ENCODE measurements at places on chromosomes 5 and 9. TPM values are rescaled to one million over a fixed set of nuclear protein-coding genes. Genes with fewer than 3 reads are reported as not detected.

DNA sequence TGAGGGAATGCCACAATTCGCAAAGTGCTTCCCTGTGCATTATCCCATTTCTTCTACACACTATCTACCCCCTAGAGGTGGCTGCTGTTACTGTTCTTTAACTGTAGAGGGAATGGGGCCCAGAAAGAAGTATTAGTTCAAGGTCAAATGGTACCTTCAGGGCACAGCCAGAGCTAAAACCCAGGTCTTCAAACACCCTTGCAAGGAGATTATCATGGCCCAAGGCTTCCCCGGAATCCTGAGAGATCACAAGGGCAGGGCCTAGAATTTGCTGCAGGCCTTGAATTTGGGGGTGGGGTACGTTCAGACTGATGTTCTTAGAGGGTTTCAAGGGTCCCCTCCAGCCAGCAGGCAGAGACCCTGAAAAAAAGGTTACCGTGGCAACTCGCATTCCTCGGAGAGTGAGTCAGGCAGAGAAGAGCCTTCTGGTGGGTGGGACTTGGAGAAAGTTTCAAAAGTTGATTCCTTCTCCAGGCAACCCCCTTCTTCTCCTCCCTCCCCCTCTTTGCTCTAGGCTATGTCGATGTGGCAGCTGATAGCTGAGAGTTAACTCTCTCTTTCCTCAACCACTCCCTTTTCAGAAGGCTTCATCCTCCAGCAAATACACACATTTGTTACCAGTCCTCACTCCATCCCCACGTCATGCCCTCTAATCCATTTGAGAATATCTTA lies 1.9 kb downstream of the SPARC start:
- peaks cover 8% of the 10 kb centered on the region for H3K4me1 ChIP-seq
- H3K4me3 ChIP-seq, result no peak overlapping the region

GRCh38 chr5:73565969-73566547 lies 515 bp downstream of the UTP15 start:
- DNase-seq, result no peak
- peak overlapping the region; percentile 91 for H3K4me3 ChIP-seq
- H3K27ac ChIP-seq, result peak overlapping the region; percentile 99
- no peaks in the 10 kb centered on the region for H3K27me3 ChIP-seq

GRCh38 chr5:172466062-172466461 lies 11.7 kb upstream of the SH3PXD2B start:
- no peak for DNase-seq
- no peak overlapping the region for H3K4me3 ChIP-seq
- peaks cover 11% of the 10 kb centered on the region for H3K27me3 ChIP-seq
- H3K36me3 ChIP-seq, result no peaks in the 10 kb centered on the region
- peaks cover 8% of the 10 kb centered on the region for H3K4me1 ChIP-seq
- no peak overlapping the region for H3K27ac ChIP-seq

DNA sequence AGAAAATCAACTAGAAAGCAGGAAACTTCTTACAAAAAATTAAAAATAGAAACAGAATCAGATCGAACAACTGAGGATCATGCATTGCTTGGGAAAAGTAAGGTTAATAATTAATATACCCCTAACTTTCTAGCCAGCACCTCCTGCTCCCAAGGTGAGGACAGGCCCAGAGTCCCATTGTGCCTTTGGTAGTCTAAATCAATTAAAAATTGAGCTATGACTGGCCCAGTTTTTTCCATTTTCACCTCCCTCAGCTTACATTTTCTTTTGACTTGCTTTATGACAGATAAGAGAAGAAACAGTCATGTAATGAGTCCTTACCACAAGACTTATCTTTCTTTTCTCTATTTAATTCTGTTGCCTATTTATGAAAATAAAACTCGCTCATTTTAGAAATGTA lies 182.2 kb downstream of the RAB3C start:
- no peak overlapping the region for H3K27ac ChIP-seq
- H3K4me1 ChIP-seq, result peaks cover 6% of the 10 kb centered on the region
- H3K27me3 ChIP-seq, result no peaks in the 10 kb centered on the region
- DNase-seq, result no peak
- no peaks in the 10 kb centered on the region for H3K36me3 ChIP-seq
- no peak overlapping the region for H3K4me3 ChIP-seq

GRCh38 chr9:32550150-32550561 lies 2.0 kb upstream of the SMIM27 start:
- H3K4me3 ChIP-seq, result peak overlapping the region; percentile 89
- peaks cover 30% of the 10 kb centered on the region for H3K4me1 ChIP-seq
- no peaks in the 10 kb centered on the region for H3K27me3 ChIP-seq

- H3K27ac ChIP-seq, result no peak overlapping the region
- no peaks in the 10 kb centered on the region for H3K36me3 ChIP-seq
- no peak for DNase-seq
- no peaks in the 10 kb centered on the region for H3K4me1 ChIP-seq
These were observed 70.7 kb upstream of the LPAR1 start for GRCh38 chr9:111108946-111109345.

GRCh38 chr9:110152704-110153374 lies 55.1 kb downstream of the C9orf152 start:
- H3K4me1 ChIP-seq, result peaks cover 86% of the 10 kb centered on the region
- H3K27ac ChIP-seq, result peak overlapping the region; percentile 77
- H3K4me3 ChIP-seq, result no peak overlapping the region
- H3K27me3 ChIP-seq, result no peaks in the 10 kb centered on the region

GRCh38 chr5:176514244-176514950 lies 22.8 kb downstream of the RNF44 start:
- H3K36me3 ChIP-seq, result peaks cover 2% of the 10 kb centered on the region
- no peak for DNase-seq
- H3K4me1 ChIP-seq, result peaks cover 22% of the 10 kb centered on the region
- H3K4me3 ChIP-seq, result no peak overlapping the region
- no peak overlapping the region for H3K27ac ChIP-seq
- H3K27me3 ChIP-seq, result peaks cover 4% of the 10 kb centered on the region

DNA sequence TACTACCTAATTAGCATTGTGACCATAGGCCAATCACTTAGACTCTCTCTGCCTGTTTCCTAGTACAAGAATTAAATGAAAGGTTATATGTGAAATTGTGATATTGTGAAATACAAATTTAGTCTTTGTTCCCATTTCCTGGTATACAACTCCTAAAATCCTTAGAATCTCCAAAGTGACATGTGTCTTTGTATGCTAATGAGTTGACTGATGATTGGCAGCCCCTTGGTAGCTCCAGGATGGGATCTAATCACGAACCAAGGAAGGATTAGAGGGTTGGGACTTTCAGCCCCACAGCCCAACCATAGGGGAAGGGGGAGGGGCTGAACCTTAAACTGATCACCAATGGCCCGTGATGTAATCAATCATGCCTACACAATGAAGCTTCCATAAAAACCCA lies 31.6 kb downstream of the ATP6V0E1 start:
- peaks cover 22% of the 10 kb centered on the region for H3K36me3 ChIP-seq
- DNase-seq, result no peak
- H3K4me3 ChIP-seq, result no peak overlapping the region
- peaks cover 12% of the 10 kb centered on the region for H3K4me1 ChIP-seq
- no peak overlapping the region for H3K27ac ChIP-seq

DNA sequence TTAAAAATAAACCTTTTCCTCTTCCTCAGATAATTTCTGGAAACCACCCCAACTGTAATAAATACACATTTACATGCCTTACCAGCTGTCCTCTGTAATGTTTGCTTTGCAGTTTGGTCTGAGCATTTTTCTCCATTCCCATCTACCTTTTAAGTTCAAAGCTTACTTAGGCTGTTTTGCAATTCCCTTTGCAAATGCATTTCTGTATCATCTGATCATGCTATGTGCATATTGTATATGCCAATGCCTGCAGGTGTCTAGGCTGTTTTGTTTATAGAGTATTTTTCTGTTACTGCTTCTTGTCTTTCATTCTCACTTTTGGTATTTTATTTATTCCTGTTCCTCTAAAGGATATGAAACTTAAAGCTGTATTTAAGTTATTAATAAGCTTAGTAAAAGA lies 86.3 kb downstream of the SLC44A1 start:
- H3K36me3 ChIP-seq, result no peaks in the 10 kb centered on the region
- H3K4me1 ChIP-seq, result peaks cover 3% of the 10 kb centered on the region
- no peak for DNase-seq
- H3K4me3 ChIP-seq, result no peak overlapping the region
- no peaks in the 10 kb centered on the region for H3K27me3 ChIP-seq

DNA sequence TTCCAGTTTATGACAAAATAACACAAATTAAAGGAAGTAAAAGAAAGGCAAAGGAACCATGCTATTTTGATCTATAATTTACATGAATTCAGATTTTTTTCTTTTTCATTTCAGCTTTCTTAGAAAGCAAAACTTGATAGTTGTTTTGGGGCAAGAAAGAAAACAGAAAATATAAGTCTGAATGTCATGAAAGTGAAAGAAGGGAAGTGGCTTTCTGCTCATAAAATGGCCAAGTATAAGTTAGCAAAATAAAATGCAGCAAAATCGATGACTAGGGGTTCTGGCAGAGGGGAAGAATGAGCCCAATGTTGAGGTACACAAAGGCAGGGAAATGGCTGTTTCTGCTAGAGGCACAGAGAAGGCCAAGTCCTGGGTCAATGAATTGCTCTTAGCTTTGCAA lies 3.0 kb upstream of the IFNW1 start:
- peak overlapping the region; percentile 94 for H3K27ac ChIP-seq
- peaks cover 55% of the 10 kb centered on the region for H3K36me3 ChIP-seq
- H3K4me3 ChIP-seq, result peak overlapping the region; percentile 50
- H3K27me3 ChIP-seq, result no peaks in the 10 kb centered on the region
- H3K4me1 ChIP-seq, result peaks cover 44% of the 10 kb centered on the region

DNA sequence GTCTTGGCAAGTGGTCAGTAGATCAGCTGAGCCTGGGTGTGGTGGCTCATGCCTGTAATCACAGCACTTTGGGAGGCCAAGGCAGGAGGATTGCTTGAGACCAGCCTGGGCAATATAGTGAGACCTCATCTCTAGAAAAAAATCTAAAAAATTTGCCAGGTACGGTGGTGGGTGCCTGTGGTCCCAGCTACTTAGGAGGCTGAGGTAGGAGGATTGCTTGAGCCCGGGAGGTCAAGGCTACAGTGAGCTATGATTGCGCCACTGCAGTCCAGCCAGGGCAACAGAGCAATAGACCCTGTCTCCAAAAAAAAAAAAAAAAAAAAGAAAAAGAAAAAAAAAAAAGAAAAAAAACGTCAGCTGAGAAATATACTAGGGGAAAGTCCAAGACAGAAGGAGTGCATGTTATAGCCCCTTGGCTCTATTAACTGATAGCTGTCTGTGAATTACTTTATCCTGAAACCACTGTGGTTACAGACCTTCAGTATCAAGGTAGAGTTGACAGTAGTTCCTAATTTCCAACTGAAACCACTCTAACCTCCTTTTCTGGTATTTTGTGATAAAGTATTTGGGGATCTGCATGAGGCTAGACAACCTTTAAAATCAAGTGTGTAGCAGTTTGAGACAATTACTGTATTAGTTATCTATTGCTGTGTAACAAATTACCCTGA lies 2.3 kb upstream of the INIP start:
- H3K4me3 ChIP-seq, result no peak overlapping the region
- H3K4me1 ChIP-seq, result peaks cover 25% of the 10 kb centered on the region
- H3K27me3 ChIP-seq, result no peaks in the 10 kb centered on the region
- peaks cover 4% of the 10 kb centered on the region for H3K36me3 ChIP-seq
- H3K27ac ChIP-seq, result no peak overlapping the region

GRCh38 chr5:65952259-65952658 lies 25.9 kb downstream of the ERBIN start:
- no peak for DNase-seq
- no peak overlapping the region for H3K4me3 ChIP-seq
- H3K27me3 ChIP-seq, result no peaks in the 10 kb centered on the region

DNA sequence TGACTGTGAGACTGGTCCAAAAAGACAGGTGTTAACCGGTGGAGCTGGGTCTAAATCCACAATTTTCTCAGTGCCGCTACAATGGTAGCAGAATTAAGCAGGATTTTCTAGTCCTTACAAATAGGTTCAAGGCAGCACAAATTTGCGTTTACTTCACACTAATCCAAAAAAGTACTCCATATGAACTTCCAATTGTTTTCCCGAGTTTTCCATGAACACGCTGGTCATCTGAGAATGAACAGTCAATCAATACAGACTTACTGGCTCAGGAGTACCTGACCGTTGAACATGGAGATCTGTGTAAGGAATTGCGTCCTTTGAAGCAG lies 709 bp downstream of the SLC35D2 start:
- DNase-seq, result no peak
- peaks cover 32% of the 10 kb centered on the region for H3K36me3 ChIP-seq
- H3K27me3 ChIP-seq, result no peaks in the 10 kb centered on the region
- H3K4me3 ChIP-seq, result peak overlapping the region; percentile 66
- H3K4me1 ChIP-seq, result peaks cover 26% of the 10 kb centered on the region

GRCh38 chr9:37564916-37565315 lies 11.3 kb downstream of the FBXO10 start:
- DNase-seq, result no peak
- H3K4me1 ChIP-seq, result no peaks in the 10 kb centered on the region
- H3K4me3 ChIP-seq, result no peak overlapping the region
- no peak overlapping the region for H3K27ac ChIP-seq
- no peaks in the 10 kb centered on the region for H3K27me3 ChIP-seq

DNA sequence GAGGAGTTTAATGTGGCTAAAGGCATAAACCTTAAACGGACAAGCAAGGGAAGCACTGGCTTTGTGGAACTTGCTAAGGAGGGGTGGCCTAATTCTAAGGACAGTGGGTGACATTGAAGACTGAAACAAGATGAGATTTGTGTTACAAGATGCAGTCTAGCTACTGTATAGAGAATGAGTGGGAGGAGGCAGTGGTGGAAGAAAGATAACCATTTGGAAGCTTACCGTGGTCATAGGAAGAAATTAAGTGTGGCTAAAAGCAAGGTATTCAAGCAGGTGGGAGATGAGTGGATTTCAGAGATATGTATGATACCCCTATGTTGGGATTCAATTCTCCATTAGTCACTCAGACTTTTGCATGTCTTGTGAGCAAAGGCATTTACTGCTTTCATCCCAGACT lies 4.6 kb downstream of the PAM start:
- no peak overlapping the region for H3K4me3 ChIP-seq
- no peak for DNase-seq
- no peak overlapping the region for H3K27ac ChIP-seq
- no peaks in the 10 kb centered on the region for H3K27me3 ChIP-seq
- peaks cover 61% of the 10 kb centered on the region for H3K4me1 ChIP-seq

DNA sequence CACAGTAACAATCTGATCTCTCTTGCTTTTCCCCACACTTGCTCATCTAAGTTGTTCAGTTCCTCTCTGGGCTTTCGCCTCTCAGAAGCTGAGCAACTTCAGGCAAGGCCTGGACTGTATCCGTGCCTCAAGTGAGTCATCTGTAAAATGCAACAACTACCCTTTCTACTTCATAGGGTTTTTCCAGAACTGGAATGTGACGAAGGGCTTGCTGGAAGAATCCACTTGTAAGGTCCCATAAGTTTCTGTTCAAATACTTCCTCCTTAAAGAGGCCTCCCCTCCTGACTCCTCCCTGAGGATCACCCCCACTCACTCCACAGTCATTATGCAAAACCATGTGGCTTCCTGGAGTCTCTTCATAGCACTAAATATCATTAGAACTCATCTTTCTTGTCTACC lies 17.5 kb upstream of the INSYN2B start:
- H3K27me3 ChIP-seq, result no peaks in the 10 kb centered on the region
- no peak for DNase-seq
- no peak overlapping the region for H3K27ac ChIP-seq
- H3K4me3 ChIP-seq, result no peak overlapping the region
- H3K4me1 ChIP-seq, result no peaks in the 10 kb centered on the region

- DNase-seq, result no peak
- H3K4me1 ChIP-seq, result no peaks in the 10 kb centered on the region
- no peak overlapping the region for H3K27ac ChIP-seq
These were observed 270.5 kb downstream of the NFIB start for GRCh38 chr9:14043483-14043882.

GRCh38 chr9:2233274-2233673 lies 218.1 kb downstream of the SMARCA2 start:
- H3K27ac ChIP-seq, result no peak overlapping the region
- H3K27me3 ChIP-seq, result peaks cover 5% of the 10 kb centered on the region
- H3K36me3 ChIP-seq, result no peaks in the 10 kb centered on the region
- H3K4me1 ChIP-seq, result peaks cover 11% of the 10 kb centered on the region
- H3K4me3 ChIP-seq, result no peak overlapping the region

RNF224 gene
- total RNA-seq, result not detected

NKD2 gene
- total RNA-seq, result 1.3 TPM

TMC1 gene
- total RNA-seq, result not detected

SCGB3A2 gene
- not detected for total RNA-seq

Data from activated CD8-positive, alpha-beta T cell treated with anti-CD3 and anti-CD28 coated beads, Interleukin-2, amount 10 ng/mL, durations not matched to agents 7 days and 5 days (primary cell).